ENCODE measurements at places on chromosomes 3 and 15.

DNA sequence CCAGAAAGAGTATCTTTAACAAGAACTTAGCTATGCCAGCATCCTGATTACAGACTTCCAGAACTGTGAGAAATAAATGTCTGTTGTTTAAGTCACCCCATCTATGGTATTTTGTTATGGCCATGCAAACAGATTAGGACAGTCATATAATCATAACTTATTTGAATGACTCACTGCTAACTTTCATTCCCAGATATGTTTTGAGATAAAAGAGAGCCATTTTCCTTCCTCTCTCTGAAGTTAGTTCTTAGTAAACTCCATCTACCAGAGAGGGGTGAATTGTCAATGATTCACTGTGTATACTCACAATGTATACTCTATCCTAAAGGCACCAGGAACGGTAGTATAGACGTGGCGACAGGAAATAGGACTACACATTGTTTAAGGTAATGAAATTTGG, 179.4 kb upstream of the DPH6 start:
- no peak overlapping the region for H3K27ac ChIP-seq
- H3K4me3 ChIP-seq, result no peak overlapping the region
- DNase-seq, result peak; percentile 88
- peaks cover 3% of the 10 kb centered on the region for H3K4me1 ChIP-seq
- no peaks in the 10 kb centered on the region for H3K27me3 ChIP-seq

- no peaks in the 10 kb centered on the region for H3K36me3 ChIP-seq
- peaks cover 2% of the 10 kb centered on the region for H3K4me1 ChIP-seq
- no peak overlapping the region for H3K4me3 ChIP-seq
- DNase-seq, result peak; percentile 32
- no peak overlapping the region for H3K27ac ChIP-seq
- no peaks in the 10 kb centered on the region for H3K27me3 ChIP-seq
Measured at GRCh38 chr3:98695796-98696195, 67.3 kb upstream of the ST3GAL6 start.

DNA sequence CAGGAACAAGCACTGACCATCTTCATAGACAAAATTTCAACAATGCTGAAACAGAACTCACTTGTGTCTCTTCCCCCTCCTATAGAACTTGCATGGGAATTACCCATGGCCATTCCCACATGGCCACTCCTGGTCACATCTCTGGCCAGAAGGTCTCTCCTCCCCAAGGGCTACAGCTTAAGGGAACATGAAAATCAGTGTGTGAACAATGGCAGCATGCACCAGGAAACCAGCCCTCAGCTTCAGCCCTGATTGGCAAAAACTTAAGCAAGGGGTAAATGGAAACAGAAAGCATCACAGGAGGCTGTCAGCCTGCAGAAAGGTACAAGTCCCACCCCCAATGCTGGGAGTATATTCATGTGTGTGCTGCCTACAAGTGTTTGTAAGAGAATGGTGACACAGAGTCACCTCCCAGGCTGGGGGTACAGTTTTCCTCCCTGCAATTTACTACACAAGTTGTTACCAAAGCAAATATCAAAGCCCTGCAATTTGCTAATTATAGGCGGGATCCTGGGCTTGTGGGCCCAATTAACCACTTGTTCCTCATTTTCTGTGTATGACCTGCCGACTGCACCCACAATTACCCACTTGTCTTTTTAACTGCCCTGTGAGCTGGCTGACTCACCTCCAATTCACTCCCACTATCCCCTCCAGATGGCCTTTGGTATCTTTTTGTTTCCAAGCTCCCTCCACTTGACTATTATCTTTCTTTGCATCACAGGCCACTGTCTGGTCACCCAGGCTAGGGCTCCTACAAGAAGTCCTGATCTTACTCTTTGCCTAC, 84.4 kb upstream of the HES1 start:
- no peak overlapping the region for H3K27ac ChIP-seq
- H3K27me3 ChIP-seq, result peaks cover 18% of the 10 kb centered on the region
- H3K4me1 ChIP-seq, result no peaks in the 10 kb centered on the region
- H3K4me3 ChIP-seq, result no peak overlapping the region
- H3K36me3 ChIP-seq, result no peaks in the 10 kb centered on the region
- no peak for DNase-seq

GRCh38 chr15:92142242-92143232, 251.1 kb upstream of the ST8SIA2 start:
- H3K27me3 ChIP-seq, result no peaks in the 10 kb centered on the region
- DNase-seq, result no peak
- no peak overlapping the region for H3K27ac ChIP-seq
- no peaks in the 10 kb centered on the region for H3K36me3 ChIP-seq
- no peak overlapping the region for H3K4me3 ChIP-seq
- H3K4me1 ChIP-seq, result no peaks in the 10 kb centered on the region

DNA sequence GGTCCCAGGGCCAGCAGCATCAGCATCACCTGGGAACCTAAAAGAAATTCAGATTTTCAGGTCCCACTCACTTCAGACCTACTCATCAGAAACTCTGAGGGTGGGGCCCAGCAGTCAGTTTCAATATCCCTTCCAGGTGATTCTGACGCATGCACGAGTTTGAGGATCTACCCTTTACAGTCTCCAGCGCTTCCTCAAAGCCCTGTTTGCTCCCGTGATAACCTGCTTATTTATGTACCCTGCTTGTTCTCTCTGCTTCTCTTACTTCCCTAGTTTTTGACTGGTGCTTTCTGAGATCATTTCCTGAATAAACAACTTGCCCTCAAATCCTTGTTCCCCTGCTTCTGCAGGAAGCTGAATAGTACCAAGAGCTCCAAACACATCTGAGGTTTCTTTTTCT, 245.3 kb downstream of the ZNF621 start:
- no peaks in the 10 kb centered on the region for H3K27me3 ChIP-seq
- no peak for DNase-seq
- no peak overlapping the region for H3K4me3 ChIP-seq
- no peaks in the 10 kb centered on the region for H3K36me3 ChIP-seq

DNA sequence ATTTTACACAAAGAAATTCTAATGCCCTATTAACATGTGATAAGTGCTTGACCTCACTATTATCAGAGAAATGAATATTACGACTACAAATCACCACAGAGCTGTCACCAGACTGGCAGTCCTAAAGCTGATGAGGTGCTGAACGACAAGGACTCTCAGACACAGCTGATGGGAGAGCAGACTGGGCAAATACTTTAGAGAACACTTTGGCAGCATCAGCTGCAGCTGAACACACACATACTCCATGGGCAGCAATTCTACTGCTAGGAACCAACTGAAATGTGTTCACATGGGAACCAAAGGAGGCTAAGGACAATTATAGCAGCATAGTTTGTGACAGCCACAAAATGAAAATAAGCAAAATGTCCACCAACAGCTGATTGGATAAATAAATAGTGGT, 45.5 kb downstream of the SUSD5 start:
- H3K36me3 ChIP-seq, result no peaks in the 10 kb centered on the region
- no peaks in the 10 kb centered on the region for H3K27me3 ChIP-seq
- no peak overlapping the region for H3K4me3 ChIP-seq
- no peak overlapping the region for H3K27ac ChIP-seq
- H3K4me1 ChIP-seq, result no peaks in the 10 kb centered on the region

- H3K27me3 ChIP-seq, result no peaks in the 10 kb centered on the region
- H3K4me1 ChIP-seq, result peaks cover 29% of the 10 kb centered on the region
- peaks cover 17% of the 10 kb centered on the region for H3K36me3 ChIP-seq
Measured at GRCh38 chr3:48428572-48429316, 1.1 kb downstream of the PLXNB1 start.

DNA sequence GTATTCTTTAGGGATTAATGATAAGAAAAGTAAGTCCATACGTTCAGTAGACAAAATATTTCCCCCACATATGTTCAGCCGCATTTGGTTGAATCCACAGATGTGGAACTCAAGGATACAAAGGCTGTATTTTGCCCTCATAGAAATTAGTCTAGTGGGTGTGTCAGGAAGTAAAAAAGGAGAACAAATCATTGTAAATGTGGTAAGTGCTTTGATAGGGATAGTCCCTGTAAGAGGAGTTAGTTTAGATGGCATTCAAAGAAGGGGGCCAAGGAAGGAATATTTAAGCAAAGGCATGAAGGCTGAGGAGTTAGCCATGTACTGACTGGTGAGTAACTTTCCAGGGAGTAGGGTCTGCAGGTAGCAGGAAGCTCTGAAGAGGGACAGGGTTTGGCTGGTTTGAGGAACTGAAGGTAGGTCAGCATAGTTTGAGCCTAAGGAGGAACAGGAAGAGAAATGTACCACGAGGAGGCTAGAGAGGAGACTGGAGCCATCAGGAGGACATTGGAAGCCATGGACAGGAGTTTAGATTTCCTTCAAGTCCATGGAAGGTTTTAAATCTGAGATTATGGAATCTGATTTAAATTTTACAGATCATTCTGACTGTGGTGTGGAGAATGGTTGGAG, 98.8 kb downstream of the MME start:
- no peaks in the 10 kb centered on the region for H3K4me1 ChIP-seq
- H3K27me3 ChIP-seq, result no peaks in the 10 kb centered on the region
- H3K27ac ChIP-seq, result no peak overlapping the region
- no peak for DNase-seq
- H3K36me3 ChIP-seq, result 0 out of 2 replicates have a peak, but pooled peaks cover 1% of the 10 kb centered on the region
- H3K4me3 ChIP-seq, result no peak overlapping the region

- no peaks in the 10 kb centered on the region for H3K36me3 ChIP-seq
- H3K4me1 ChIP-seq, result no peaks in the 10 kb centered on the region
- no peak for DNase-seq
Measured at GRCh38 chr3:87173071-87173470, 54.0 kb upstream of the CHMP2B start.

DNA sequence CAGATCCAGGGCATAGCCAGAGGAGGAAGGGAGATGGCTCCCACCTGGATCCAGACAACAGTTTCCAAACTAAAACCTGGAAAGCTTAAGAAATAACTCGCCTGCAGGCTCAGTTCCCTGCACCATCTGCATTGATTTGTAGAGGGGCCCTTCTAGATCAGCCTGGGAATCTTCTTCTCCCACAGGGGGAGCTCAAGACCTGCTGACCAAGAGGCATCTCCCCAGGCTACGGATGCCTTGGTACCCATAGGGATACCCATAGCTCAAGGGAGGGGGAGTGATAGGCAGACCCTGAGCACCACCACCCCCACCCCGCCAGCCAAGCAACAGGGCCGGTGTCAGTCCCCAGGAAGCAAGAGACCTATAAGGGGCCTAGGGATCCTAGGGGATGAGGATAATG, 28.0 kb upstream of the DCLK3 start:
- H3K36me3 ChIP-seq, result no peaks in the 10 kb centered on the region
- no peak overlapping the region for H3K27ac ChIP-seq
- DNase-seq, result peak; percentile 24
- no peaks in the 10 kb centered on the region for H3K4me1 ChIP-seq
- peaks cover 2% of the 10 kb centered on the region for H3K27me3 ChIP-seq

DNA sequence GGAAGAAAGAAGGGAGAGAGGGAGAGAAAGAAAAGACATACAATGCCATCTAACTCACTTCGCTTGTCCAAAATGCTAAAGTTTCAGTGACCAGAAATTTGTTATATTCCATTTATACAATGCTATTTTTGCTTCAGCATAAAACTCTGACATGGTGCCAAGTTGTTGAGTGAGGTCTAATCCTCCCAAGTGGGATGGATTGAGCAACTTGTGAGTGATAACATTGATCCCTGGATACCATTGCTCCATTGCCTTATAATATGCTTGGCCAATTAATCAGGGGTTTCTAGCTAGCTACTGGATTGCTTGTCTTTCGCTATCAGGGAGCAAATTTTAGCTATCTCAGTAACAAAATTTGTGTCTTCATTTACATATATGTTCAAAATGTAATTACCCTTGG, 615.6 kb upstream of the DPPA4 start:
- no peak overlapping the region for H3K27ac ChIP-seq
- H3K36me3 ChIP-seq, result no peaks in the 10 kb centered on the region
- H3K27me3 ChIP-seq, result no peaks in the 10 kb centered on the region
- no peaks in the 10 kb centered on the region for H3K4me1 ChIP-seq

DNA sequence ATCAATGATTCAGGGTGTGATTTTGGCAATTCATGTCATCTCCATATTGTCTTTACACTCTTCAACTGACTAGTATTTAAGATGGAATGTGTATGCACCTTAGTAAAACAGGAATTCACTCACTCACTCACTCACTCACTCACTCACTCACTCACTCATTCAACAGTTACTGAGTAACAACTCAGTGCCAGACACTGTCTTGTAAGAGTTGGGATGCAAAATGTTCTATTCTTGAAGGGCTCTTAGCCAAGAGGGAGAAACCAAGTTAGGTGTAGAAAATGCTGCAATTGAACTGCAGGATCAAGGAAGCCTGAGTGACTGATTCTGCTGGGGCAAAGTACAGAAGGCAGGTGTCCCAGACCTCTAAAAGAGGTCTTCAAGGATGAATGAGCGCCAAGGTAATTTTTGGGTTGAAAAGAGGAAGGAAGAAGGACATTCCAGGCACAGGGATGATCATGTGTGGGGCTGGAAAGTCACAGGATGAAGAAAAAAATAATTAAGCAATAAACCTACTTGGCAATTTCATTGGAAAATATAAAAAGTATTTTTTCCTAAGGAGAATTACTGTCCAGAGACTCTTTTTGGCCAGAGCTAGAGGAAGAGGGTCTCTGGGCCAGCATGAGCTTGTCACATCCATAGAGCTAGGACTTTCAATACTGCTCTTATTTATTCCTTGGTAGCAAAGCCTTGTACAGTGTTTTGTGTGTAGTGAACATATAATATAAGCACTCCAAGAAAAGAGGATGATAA, 58.9 kb upstream of the ETV5 start:
- peaks cover 30% of the 10 kb centered on the region for H3K27me3 ChIP-seq
- DNase-seq, result no peak
- H3K36me3 ChIP-seq, result no peaks in the 10 kb centered on the region
- peaks cover 3% of the 10 kb centered on the region for H3K4me1 ChIP-seq

DNA sequence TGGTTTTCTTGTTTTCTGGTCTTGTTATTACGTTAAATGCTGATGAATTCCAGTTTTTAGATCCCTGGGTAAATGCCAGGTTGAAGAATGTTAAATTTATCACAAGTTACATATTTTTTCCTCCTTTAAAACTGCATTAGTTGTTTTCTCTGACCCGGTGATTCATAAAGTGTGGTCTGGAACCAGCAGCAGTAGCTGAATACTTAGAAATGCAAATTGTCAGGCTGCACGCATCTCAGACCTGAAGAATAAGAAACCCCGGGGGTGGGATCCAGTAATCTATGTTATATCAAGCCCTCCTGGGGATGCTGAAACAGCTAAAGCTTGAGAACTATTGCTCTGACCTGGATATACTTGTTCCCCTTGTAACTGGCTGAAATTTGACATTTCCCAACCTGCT, 69.1 kb downstream of the PEX5L start:
- no peak overlapping the region for H3K27ac ChIP-seq
- H3K4me1 ChIP-seq, result no peaks in the 10 kb centered on the region
- H3K36me3 ChIP-seq, result no peaks in the 10 kb centered on the region

- no peak for DNase-seq
- peaks cover 9% of the 10 kb centered on the region for H3K27me3 ChIP-seq
- H3K27ac ChIP-seq, result no peak overlapping the region
- no peaks in the 10 kb centered on the region for H3K4me1 ChIP-seq
- no peak overlapping the region for H3K4me3 ChIP-seq
Measured at GRCh38 chr3:101519685-101520365, 6.8 kb upstream of the SENP7 start.

- H3K27ac ChIP-seq, result peak overlapping the region; percentile 27
- H3K4me1 ChIP-seq, result peaks cover 14% of the 10 kb centered on the region
- no peaks in the 10 kb centered on the region for H3K27me3 ChIP-seq
- peaks cover 7% of the 10 kb centered on the region for H3K36me3 ChIP-seq
- peak; percentile 51 for DNase-seq
Measured at GRCh38 chr15:85707519-85708338, 87.0 kb downstream of the KLHL25 start.

Data from IMR-90 (cell line).